NCI-H1092 treated with DMSO at 0.1 percent for 48 hours (cell line): ENCODE measurements at places on chromosomes 5 and 9.
A peak's percentile ranks its signal among the peaks of the same experiment; 100 is the strongest.

GRCh38 chr9:90514877-90515276 lies 127.7 kb downstream of the DIRAS2 start:
- no peak for DNase-seq

GRCh38 chr5:160366230-160366629 lies 4.2 kb downstream of the C1QTNF2 start:
- no peak for DNase-seq

GRCh38 chr5:159227452-159227851 lies 18.1 kb upstream of the RNF145 start:
- no peak for DNase-seq

DNA sequence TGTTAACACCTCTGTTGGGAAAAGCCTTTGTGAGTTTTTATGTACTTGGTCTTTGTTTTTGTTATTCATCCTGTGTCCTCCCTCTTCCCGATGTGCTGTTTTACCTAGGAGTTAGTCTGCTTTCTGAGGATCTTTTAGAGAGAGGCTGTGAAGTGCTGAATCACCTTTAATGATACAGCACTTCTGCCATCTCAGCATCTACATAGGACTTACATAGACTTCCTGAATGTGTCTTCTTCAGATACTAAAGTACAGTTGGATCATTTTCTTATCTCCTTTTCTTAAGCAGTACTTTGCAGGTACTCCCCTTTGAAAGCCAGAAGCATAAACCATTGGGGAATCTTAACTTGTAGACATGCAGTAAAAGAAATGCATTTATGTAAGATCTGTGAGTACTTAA lies 31.5 kb downstream of the OTULIN start:
- DNase-seq = no peak

DNA sequence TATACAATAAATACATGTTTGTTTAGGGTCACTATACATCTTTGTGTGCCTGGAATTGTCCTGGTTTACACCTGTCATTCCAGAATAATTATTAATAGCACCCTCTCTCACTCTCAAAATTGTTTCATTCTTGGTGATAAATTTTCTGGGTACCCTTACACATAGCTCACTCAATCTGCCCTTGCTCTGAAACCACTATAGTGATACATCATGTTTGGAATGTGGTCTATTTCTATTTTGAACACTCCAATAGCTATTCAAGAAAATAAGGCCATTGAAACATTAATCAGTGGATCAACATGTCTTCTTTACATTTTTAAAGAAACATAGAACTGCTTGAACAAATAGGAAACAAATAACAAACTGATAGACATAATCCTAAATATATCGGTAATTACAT lies 158.7 kb downstream of the ARRDC3 start:
- no peak for DNase-seq

DNA sequence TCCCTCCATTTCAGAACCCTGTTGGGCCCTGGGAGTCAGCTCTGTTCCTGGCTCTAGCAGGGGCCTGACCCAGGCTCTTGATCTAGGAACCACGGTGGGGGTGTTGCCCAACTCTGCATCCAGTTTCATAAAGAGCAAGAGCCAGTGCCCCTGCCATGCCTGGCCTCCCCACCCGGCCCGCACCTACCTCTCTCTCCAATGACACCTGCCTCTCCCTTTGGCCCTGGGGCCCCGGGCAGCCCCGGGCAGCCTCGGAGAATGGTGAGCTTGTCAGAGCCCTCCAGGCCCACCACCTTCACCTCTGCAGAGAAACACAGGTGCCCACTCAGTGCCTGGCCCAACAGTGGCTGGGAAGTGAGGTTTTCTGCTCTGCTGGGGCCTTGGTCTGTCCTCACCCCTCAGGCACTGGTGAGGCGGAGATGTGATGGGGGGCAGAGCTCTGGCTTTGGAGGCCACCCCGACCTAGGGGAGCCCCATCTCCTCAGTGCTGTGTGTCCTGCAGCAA lies 1.5 kb downstream of the FCN1 start:
- DNase-seq = no peak

DNA sequence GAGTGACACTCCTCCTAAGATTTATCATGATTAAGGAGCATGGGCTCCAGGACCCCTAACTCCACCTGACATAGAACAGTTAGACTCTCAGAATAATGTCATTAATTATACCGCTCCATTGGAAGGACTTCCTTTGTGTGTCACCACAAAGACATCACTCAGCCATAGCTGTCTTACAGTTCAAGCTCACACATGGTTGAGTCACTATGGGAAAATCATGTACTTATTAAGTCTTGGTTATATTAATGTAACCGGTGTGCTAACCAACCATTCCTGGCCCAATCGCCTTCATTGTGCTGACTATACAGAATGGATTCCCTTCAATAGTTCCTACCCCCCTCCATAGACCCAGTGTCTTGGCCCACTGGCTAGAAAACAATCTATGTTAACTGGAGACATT lies 10.9 kb upstream of the MCCC2 start:
- DNase-seq = no peak

- DNase-seq = no peak
Measured at GRCh38 chr5:155514105-155514563, 500.6 kb downstream of the KIF4B start.

DNA sequence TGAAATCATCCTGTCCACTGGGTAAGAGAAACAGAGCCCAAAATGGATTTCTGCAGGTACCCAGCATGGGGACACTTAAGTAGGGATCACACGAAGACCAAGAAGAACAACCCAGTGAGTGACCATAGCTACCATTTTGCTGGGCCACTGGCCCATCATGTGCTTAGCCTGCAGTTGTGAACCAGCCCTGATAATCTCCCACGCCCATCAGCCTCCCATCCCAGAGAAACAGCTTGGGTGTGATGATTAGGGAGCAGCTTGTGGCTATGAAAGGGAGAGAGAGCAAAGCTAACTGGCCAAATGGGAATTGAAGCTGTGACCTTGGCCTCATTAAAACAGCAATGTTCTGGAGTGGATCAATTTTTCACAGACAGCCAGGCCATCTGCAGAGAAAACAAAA lies 138.5 kb downstream of the SLC24A2 start:
- no peak for DNase-seq

GRCh38 chr5:145975361-145976066 lies 39.1 kb downstream of the SH3RF2 start:
- DNase-seq = no peak

DNA sequence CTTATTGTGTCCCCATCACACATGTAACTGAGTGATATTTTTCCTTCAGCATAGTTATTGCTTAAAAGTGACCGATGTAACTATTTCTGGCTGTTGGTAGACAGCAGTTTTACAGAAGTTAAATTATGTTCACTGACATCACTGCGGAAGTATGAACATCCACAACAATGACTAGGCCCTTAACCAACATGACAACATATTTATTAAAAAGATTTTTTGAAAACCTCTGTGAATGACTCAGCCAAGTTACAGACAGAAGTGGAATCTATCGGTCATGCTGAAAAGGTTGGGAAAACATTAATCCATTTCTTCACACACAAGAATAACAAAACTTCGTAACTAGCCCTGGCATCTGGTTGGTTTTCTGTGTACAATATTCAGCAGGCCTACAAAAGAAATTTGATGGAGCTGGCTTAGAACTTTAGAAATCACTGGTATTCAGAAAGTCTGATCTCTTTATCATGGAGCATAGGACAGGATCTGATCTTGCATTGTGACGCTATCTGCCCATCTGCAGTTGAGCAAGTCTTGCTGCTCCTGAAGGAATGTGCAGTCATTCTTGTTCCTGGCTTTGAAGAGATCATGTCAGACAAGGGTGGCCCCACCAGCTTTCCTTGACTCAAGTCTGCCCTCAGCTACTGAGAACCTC lies 6.5 kb downstream of the GLIS3 start:
- no peak for DNase-seq

DNA sequence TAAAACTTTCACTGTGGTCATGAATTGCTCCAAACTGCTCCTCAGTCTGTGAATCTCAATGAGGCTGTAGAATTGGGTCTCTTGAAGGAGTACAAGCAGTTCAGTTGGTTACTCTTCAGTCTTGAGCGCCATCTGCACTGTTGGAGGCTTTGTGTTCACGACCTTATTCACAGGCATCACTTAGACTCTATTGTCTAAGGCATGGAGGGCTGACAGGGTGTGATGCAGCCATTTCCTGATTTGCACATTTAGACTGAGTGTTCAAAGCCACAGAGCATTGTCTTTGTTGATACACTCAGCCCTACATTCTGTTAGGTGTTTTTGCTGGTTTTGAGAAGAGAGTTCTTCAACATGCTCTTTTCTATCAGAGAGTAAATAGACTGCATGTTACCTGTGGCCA lies 355.9 kb upstream of the RIOK2 start:
- DNase-seq = no peak

DNA sequence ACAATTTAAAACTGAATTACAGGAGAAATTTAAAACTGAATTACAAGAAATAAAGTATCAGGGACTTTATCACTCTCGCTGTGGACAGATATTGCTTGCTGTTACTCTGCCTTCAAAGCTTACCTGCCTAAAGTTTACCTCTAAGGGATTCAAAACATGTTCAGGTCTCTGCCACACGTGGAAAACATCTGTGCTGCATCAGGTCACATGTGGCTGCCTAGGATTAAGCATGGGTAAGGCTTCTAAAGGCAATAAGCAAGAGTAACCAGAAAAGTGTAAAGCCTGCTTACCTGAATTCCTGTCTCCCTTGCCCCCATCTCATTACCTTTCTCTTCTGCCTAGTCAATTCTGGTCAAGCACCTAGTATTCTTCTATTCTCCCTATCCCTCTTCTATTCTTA lies 18.9 kb downstream of the MINAR2 start:
- DNase-seq = no peak

DNA sequence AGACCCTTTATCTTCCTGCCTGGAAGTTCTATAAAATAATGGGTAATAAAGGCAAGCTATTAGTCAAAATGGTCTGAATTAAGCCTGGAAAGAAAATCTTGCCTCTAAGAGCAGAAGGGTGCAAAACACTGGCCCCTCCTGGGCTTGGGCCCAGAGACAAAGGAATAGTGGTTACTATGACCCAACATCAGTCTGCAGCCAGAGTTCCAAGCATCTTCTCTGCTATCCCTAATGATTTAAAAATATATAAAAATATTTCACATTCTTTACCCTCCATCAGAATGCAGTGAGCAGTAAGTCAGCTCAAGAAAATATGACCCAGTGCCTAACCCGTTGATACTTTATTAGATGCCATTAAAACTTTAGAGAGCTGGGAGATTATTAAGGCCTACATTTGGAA lies 14.7 kb downstream of the TNFAIP8 start:
- DNase-seq = no peak

DNA sequence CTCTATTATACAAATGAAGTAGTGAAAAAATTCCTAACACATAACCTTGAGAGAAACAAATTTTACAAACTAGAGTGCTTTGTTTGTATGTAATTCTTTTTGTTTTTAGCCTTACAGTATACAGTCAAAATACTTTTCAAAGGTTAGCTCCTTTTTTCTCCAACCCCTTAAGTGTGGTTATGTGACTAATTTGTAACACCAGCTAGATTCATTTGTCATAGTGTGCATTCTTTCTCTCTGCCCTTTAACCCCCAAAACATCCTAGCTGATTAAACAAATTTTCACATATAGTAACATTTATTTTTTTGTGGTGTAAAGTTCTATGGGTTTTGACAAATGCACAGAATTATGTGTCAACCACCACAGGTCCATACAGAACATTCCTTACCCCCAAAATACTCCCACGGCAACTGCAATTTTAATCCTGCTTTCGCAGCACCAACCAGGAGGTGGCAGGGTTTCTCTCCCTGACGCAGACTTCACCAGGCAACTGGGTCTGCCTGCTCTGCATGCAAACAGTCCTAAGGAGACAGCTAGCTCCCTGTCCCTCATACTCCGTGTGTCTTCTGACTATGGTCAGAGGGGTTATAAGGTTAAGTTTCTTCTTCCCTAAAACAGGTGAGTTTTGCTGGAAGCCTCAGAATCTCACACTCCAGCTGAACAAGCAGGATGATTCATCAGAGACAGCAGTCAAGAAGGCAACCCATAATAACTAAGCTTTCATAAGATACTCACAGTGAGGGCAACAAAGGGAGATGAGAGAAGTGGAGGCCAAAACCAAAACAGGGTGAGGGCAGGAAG lies 44.5 kb upstream of the NR5A1 start:
- DNase-seq = peak; percentile 34
